ENCODE measurements at places on chromosomes 7 and 10. TPM values are rescaled to one million over a fixed set of nuclear protein-coding genes. Genes with fewer than 3 reads are reported as not detected.
A peak's percentile ranks its signal among the peaks of the same experiment; 100 is the strongest.

EPDR1 gene
- total RNA-seq, result 11.4 TPM

BLNK gene
- 5.9 TPM for total RNA-seq

PDE6C gene
- not detected for total RNA-seq

PKD2L1 gene
- total RNA-seq, result not detected

FKBP6 gene
- total RNA-seq, result not detected

FZD8 gene
- 7.6 TPM for total RNA-seq

DNA sequence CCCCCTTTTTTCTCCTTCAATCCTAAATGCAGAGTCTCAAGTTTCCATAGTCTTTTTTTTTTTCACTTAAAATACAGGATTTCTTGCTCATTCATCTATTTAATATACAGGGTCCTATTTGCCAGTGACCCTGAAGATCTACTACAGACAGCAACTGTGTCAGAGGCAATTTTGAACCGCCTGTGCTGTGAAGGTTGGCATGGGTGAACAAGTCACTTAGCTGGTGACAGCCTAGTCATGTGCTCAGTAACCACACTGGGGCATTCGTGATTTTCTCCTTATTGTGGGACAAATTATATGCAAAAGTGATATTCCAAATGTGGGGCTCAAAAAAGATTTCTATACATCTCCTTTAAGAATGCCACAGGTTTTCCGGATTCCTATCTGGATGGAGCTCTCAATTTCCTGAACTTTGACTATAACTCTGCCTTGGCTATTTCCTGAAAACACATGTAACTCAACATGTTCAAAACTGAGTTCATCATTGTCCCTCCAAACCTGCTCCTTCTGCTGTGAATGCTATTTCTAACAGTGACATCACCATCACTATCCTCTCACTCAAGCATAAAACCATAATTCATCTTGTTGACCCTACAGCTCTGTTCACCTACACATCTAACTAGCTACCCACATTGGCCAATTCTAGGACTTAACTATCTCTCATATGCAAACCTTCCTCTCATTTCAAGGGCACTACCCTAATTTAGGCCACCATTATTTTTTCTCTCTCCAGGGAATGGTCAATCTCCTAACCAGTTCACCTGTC, 36.7 kb downstream of the CDK6 start:
- no peak for DNase-seq

DNA sequence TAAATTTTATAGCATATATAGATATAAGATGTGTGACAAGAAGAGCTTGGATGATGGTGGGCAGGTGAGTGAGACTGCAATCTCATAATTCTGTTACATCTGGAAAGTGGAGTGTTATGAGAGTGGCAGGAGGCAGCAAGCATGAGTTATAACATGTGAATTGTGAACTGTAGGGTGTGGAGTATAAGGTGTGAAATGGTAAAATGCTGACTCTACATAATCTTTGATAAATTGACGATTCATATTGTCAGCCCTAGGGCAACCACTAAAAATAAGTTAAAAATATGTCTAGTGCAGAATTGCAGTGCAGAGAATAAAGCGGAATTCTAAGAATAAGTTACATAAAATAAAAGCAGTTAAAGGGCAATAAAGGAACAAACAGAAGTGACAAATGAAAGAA, 74.8 kb upstream of the AKR1E2 start:
- DNase-seq, result no peak

DNA sequence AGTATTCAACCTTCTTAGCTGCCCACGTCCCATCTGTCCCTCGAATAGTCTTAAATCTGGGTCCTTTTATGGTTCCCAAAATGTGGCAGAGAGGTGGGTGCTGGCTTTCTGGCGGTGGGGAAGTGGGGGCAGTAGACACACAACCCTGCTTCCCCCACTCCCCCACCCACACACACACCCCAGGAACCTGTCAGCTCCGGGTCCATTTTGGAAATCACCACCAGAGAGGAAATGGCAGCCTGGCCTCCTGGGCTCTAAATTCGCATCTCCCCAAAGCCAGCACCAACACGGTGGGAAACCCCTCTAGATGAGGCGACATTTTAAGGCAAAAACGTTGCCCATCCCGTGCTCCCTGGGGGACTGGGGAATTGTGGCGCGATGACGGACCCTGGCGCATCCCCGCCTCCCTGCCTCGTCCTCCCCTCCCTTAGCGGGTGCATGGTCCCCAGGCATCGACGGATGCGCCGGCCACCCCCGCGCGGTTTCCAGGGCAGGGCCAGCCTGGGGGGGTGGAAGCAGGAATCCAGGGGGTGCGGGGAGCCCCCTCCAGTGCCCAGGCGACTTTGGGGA, 702 bp downstream of the TMEM130 start:
- DNase-seq, result no peak

GRCh38 chr10:58952162-58952601, 224.3 kb upstream of the PHYHIPL start:
- peak; percentile 78 for DNase-seq

- no peak for DNase-seq
These were observed 12.6 kb upstream of the EXOC4 start for GRCh38 chr7:133240302-133240701.

DNA sequence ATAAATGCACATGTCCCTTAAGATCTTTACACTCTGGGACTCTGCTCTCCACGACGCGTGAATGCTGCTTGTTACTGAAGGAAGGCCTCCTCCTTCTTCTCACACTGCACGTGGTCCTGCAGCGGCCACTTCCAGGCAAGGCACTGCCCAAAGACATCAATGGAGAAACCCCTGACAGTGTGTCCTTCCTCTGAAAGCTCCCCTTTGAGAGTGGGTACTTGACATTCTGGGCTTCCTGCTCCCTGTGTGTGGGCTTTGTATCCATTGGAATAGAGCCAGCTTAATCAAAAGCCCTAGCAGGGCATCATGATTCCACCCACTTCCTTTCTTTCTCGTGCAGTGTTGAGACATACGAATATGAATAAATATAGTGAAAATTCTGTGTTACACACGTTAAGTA, 69.7 kb upstream of the STK17A start:
- no peak for DNase-seq

- DNase-seq, result no peak
These were observed 798.3 kb downstream of the KCNMA1 start for GRCh38 chr10:76839276-76839675.

- DNase-seq, result no peak
These were observed at the start of gene CYP3A7 for GRCh38 chr7:99734987-99735386. CYP3A7 (minus strand) TSS chr7:99735196; CDS start chr7:99735093, 103 bp downstream.

- no peak for DNase-seq
These were observed 106.2 kb upstream of the SEMA3D start for GRCh38 chr7:85292908-85293576.

Measured in skin of body (tissue), 3 donors.